ENCODE measurements at places on chromosomes 7 and 10.

DNA sequence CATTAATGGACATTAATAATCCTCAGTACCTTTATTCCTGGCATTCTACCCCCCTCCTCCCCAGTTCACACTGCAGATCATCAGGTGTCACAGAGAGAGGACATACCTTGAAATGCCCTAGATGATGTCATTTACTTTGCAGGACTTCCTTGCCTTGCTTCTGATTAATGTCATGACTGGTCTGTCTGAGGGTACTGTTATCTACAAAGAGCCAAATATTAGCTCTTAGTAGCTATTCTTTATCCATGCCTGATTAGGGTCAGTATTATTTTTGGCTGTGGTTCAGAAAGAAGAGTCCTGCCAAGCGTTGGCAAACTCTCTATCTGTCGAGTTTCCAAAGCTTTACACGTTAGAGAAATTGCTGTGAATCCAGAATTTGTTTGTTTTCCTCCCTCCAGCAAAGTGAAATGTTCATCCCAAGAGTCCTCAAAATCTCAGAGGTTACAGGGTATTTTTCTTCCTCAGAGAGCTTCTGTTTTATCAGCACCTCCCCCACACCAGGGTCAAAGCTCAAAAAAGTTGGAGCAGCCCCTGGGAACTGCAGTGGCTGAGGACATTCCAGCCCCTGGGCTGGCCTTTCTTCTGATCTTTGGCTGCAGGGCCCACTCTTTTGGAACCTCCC lies 12.6 kb downstream of the SCD start:
- DNase-seq = no peak

DNA sequence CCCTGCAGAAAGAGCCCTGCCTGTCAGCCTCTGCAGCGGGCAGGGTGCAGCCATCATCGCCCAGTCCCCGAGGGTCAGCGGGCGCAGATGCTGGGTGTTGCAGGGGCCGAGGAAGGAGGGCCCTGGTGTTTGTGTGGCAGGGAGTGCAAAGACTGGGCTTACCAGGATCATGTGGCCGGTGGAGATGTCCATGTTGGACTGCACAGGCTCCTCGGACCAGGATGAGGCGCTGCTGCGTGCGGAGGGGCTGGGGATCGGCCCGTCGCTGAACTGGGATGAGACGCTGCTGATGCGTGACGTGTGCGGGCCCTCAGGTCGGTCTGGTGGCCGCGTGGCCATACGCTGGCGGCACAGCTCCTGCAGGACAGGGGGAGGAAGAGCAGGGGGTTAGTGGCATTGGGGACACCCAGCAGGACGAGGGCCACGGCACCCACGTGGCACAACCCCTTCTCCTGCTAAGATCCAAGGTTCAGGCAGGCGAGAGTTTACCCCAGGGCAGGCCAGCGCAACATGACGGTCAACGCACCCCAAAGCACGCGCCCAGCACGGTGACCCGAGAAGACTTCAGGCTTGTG lies 319.5 kb downstream of the DNAJB6 start:
- DNase-seq = no peak

DNA sequence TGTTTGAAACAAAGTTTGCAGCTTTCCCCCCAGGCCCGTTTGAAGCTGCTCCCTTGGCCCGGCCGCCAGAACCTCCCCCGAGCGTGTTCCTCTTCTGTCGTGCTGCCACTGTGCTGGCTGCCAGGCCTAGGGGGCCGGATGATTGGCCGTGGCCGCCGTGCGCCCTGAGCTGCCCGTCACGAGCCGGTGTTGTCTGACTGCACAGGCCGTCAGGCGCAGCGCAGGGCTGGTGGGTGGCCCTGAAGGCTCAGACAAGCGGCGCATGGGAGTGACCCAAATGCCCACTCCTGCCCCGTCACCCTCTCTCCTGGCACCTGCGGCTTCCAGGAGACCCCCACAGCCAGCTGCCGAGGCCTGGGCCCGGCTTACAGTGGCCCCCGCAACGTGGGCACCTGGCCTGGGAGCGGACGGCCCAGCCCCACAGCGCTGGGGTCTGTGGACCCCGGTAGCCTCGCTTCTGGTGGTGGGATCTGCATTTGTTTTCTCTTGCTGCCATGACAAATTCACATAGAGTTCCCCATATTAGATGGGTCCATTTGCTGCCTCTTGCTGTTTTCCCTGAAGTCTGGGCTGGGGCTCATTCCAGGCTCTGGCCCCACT lies 13.1 kb downstream of the JAKMIP3 start:
- DNase-seq = no peak

- DNase-seq = no peak
Measured at GRCh38 chr10:14686356-14686755, 88.3 kb downstream of the FAM107B start.

- DNase-seq = no peak
Measured at GRCh38 chr7:37446371-37446770, 2.3 kb downstream of the ELMO1 start.

GRCh38 chr10:114990991-114991390 lies 53.0 kb downstream of the TRUB1 start:
- DNase-seq = no peak

DNA sequence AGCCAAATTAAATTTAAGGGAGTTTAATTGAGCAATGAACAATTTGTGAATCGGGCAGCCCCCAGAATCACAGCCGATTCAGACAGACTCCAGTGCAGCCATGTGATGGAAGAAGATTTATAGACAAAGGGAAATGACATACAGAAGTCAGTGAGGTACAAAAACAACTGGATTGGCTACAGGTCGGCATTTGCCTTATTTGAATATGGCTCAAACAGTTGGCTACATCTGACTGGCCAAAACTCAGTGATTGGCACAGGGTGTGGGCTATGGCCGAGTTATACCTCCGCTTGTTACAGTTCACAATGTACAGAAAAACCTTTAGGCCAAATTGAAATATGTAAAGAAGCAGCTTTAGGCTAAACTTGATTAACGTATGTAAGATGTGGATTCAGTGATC lies 30.8 kb upstream of the EIF4H start:
- no peak for DNase-seq

GRCh38 chr10:114401195-114401791 lies 3.0 kb downstream of the AFAP1L2 start:
- DNase-seq = no peak

DNA sequence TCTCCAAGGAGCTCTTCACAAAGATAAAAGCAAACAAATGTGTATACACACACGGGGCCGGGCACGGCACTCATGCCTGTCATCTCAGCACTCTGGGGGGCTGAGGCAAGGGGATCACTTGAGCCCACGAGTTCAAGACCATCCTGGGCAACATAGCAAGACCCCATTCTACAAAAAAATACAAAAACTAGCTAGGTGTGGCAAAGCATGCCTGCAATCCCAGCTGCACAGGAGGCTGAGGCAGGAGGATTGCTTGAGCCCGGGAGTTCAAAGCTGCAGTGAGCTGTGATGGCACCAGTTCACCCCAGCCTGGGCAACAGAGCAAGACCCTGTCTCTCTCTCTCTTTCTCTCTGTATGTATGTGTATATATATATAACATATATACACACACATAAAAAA lies 22.3 kb downstream of the TTYH3 start:
- peak; percentile 70 for DNase-seq

DNA sequence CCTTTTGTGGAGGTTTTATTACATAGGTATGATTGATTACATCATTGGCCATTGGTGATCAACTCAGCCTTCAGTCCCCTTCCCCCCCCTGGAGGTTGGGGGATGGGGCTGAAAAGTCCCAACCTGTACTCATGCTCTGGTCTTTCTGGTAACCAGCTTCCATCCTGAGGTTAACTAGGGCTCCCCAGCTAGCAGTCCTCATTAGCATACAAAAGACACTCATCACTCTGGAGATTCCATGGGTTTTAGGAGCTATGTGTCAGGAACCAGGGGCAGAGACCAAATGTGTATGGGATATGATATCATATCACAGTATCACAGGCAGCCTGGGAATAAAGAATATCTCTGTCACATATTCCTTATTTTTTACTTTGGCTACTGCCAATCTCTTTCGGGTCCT lies 13.6 kb downstream of the CCSER2 start:
- DNase-seq = no peak

- DNase-seq = no peak
Measured at GRCh38 chr7:38330039-38330438, 56.6 kb upstream of the TARP start.

GRCh38 chr7:64889686-64890162 lies 13.3 kb upstream of the ZNF273 start:
- DNase-seq = no peak

DNA sequence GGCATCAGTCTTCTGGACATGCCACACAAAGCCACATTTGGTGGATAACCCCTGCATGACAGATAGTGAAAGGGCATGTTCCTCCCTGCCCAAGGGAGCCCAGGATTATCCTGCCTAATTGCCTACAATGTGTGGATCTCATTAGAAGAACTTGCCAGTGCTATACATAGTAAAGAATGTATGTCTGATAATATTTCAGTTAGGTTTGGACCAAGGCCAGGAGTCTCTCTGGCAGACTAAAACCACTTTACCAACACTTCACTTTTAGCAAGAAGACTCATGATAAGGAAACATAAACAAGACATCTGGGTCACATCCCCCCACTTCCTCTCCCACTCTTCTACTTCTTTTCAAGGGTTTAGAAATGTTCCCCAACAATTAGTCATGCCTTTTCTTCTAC lies 196.7 kb downstream of the MTERF1 start:
- no peak for DNase-seq

DNA sequence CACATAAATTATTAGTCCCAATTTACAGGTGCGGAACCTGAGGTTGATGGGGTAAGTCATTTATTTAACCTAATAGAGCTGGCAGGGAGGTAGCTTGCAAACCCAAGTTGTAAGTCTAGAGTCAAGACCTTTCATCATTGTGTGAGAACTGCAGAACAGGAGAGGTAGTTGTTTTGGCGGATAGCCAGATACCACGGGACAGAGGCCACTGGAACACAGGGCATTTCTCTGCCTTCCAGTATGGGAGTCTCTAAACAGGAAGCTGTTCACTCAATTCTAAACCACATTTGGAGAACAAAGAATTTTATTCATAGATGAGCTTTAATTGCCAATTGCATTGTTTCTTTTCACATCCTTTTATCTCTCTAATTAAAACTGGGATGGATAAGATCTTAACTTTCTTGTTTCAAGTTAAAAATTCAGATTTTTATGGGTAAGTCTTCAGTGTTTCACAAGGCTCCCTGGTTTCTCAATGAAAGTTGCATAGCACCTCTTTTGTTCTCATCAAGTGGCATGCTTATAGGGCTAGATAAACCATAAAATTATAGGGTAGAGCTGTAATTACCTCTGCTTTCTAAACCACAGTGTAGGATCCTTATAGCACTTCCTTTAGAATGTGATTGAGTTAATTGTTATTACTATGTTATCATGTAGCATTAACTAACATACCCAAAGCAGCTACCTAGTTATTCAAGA lies 489.0 kb downstream of the GATA3 start:
- DNase-seq = no peak

GRCh38 chr10:78472551-78472890 lies 438.9 kb downstream of the RPS24 start:
- DNase-seq = peak; percentile 2

GRCh38 chr7:125057963-125058362 lies 128.3 kb upstream of the POT1 start:
- peak; percentile 69 for DNase-seq

DNA sequence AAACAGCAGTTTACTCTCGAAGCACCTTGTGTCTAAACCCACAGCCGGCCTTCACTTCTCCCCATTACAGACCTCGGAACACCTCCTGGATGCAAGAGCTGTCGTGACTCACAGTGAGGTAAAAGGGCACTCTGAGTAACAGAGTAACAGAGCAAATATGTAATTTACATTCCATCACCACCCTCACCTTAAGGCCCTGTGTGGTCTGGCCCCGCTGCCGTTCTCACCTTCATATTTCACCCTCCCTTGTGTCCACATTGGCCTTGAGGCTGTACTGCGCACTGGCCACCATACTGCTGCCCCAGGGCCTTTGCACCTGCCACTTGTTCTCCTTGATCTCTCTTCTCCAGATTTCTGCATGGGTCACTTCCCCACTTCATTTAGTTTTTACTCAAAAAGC lies 12.6 kb downstream of the FFAR4 start:
- no peak for DNase-seq

- DNase-seq = no peak
Measured at GRCh38 chr10:22477334-22478287, 132.3 kb downstream of the SPAG6 start.

GRCh38 chr10:19788075-19788686 lies 28.1 kb upstream of the PLXDC2 start:
- DNase-seq = no peak

- no peak for DNase-seq
Measured at GRCh38 chr10:130354573-130354954, 218.4 kb downstream of the GLRX3 start.

DNA sequence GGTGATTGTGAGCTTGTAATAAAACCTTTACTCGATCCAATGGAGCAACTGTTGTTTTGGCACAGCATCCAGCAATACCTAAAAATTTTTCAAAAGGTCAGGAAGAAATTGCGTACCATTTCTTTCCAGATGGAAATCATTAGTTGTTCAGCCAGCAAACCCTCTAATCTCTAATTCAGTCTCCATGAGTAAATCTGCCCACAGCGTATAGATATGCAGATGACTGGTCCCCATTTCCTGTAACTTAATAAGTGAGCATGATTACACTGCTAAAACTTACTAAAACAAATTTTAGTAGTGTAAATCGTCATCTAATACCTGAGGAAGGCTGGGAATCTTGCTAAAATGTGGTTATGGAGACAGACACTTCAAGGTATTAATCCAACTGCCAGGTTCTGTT lies 10.6 kb downstream of the SLC25A16 start:
- no peak for DNase-seq

- peak; percentile 9 for DNase-seq
Measured at GRCh38 chr7:132347123-132347522, 229.1 kb downstream of the PLXNA4 start.

- no peak for DNase-seq
Measured at GRCh38 chr10:96638696-96639095, 51.9 kb upstream of the TM9SF3 start.

GRCh38 chr7:76193466-76193865 lies 8.2 kb upstream of the SRRM3 start:
- DNase-seq = no peak

DNA sequence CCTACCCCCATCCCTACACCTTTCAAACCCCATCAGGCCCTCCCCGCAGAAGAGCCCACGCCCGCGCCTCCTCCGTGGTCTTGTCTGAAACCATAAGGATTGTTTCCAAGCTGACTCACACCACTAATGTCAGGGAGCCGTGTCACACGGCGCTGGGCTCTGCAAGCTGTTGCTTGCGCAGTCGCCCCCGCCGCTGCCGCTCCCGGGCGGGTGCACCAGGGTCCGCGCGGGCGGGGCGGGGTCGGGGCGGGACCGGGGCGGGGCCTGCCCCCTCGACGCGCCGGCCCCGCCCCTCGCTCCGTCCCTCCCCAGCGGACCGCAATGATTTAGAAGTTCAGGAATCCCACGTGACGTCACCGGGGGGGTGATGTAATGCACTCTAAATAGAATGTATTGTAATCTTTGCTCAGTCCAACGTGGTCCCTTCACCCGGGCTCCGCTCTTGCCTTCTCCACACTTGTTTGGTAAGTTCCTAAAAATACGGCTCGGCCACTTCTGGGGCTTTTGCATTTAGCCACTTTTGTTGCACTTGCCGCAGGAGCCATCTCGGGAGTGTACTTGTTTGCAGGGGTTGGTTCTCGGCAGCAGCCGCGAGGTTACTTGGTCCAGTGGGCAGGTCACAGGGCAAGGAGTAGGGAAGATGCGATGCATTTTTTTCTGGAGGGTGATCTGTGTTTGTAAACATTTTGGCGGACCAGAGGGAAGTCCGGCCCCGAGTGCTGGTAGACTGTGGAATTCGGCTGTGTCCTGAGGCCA lies 3.2 kb upstream of the CREB5 start:
- peak; percentile 45 for DNase-seq

Measured in NCI-H1092 treated with DMSO at 0.1 percent for 48 hours (cell line).